ENCODE measurements at places on chromosomes 7 and 10.
A peak's percentile ranks its signal among the peaks of the same experiment; 100 is the strongest.

DNA sequence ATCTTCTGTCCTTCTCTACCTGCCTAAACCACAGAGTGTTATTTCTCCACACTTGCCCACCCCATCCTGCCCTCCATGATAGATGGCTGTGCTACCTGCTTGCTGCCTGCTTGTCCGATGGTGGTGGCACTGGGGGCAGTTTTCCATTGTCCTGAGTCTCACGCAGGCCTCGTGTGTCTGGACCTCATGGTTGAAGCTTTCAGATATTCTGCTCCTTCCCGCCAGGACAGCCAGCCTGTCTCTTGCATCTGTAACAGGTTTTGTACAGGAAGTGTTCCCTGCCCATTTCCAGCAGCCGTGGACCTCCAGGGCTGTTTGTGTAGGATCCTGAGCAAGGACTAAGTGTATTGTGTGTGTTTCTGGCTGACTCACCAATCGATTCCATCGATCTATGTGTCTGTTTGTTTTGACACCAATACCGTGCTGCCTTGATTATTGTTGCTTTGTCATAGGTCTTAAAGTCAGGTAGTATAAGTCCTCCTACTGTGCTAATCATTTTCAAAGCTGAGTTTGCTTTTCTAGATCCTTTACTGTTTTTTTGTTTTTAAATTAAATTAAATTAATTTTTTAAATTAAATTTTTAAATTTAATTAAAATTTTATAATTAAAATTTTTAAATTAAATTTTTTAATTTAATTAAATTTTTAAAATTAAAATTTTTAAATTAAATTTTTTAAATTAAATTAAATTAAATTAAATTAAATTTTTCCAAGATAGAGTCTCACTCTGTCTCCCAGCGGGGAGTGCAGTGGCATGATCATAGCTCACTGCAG, 8.5 kb downstream of the IL15RA start:
- DNase-seq, result no peak

DNA sequence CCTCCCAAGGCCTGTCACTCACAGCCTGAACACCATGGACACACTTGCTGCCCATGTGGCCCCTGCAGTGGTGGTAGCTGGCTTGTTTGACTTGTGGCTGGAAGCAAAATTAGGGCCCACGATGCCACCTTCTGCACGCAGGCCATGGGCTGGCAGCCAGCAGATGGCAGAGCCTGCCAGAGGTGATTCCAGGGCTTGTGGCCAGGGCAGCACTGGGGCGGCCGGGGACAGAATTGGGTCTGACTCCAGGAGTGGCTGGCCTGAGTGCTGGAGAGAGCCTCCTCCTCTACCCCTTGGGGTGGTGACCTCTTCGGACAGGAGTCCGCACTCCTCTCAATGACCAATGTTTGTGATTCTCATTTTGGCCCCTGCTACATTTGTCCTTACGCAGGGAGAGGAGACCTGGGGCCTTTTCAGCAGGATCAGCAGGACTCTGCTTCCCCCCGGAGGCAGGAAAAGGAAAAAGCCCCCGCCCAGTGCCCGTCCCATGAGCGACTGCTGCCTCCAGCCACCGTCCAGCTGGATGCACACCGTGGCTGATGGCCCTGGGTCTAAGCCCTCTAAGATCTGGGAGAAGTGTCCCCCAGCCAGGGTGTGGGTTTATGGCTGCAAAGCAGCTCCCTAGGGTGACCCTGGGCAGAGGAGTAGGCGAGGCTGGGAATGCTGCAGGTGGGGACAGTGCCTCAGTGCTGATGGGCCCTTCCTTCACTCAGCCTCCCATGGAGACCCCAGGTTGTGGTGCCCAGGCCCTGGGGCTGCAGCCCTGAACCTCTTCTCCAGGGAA, 26.5 kb downstream of the DNAJB12 start:
- DNase-seq, result peak; percentile 65

GRCh38 chr7:149005427-149006344, 22.6 kb downstream of the PDIA4 start:
- DNase-seq, result peak; percentile 90

- DNase-seq, result peak; percentile 60
These were observed 93.6 kb upstream of the COL1A2 start for GRCh38 chr7:94301024-94301586.

- no peak for DNase-seq
These were observed 309.5 kb downstream of the ATRNL1 start for GRCh38 chr10:115402699-115403098.

DNA sequence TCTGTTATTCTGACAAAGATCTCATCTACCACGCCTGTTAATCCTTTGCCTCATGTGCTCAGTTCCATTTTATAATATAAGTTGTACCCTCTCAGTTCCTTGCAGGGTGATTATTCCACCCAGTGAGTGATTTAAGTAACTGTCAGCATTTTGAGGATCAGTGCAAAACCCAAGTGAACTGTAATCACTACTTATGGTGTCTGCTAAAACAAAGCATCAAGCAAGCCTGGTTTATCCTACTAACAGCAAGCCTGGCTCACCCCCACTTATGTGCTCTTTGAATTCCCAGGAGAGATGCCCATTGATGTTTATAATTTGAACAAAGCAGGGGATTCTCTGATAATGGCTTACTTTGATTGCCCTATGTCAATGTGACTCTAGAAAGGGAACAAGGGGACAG, 186.8 kb upstream of the LRGUK start:
- DNase-seq, result no peak

GRCh38 chr7:84204655-84205054, 10.1 kb upstream of the SEMA3A start:
- DNase-seq, result no peak

DNA sequence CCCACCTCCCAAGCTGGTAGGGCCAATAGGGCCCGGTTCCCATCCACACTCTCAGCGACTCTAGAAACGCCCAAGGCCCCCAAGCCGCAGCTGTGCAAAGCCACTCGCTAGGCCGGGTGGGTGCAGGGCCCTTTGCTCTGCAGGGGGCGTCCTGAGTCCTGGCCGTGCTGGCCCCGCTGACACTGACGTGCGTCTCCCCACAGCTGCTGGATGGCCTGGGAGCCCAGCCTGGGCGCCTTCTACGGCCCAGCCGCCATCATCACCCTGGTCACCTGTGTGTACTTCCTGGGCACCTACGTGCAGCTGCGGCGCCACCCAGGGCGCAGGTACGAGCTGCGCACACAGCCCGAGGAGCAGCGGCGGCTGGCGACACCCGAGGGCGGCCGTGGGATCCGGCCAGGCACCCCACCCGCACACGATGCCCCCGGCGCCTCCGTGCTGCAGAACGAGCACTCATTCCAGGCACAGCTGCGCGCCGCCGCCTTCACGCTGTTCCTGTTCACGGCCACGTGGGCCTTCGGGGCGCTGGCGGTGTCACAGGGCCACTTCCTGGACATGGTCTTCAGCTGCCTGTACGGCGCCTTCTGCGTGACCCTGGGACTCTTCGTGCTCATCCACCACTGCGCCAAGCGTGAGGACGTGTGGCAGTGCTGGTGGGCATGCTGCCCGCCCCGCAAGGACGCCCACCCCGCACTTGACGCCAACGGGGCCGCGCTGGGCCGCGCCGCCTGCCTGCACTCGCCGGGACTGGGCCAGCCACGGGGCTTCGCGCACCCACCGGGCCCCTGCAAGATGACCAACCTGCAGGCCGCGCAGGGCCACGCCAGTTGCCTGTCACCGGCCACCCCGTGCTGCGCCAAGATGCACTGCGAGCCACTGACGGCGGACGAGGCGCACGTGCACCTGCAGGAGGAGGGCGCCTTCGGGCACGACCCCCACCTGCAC, 31.6 kb upstream of the KNDC1 start:
- DNase-seq, result no peak

GRCh38 chr7:82335927-82336326, 107.7 kb downstream of the CACNA2D1 start:
- peak; percentile 11 for DNase-seq

- DNase-seq, result no peak
These were observed 101.7 kb upstream of the YAE1 start for GRCh38 chr7:39464350-39465054.

DNA sequence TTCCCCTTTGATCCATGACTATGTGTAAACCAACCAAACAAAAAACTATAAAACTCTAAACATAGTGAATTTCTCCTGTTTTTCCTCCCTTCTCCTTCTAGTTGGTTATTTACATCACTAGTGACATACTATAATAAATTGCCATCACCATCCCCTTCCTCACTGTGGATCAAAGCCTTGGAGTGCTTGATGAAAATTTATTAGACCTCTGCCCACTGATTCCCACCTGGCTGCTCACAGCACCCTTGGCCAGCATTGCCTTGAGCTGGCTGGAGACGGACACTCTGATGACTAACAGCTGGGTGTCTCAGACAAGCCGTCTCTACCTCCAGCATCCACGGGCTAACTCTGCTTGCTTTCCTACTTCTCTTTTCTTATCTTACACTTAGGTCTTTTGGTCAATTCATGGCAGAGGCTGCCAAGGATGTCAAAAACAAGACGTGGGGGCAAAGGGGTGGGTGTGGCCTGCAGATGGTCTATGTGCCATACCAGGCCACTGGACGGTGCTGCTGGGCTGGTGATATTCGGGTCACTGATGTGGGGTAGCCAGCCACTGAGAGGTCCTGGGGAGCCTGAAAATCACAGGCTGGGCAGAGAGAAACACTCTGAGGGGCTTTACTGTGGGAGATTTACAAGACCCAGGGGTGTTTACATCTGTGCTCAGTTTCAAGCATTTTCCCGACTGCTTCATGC, 207.8 kb downstream of the TAX1BP1 start:
- DNase-seq, result no peak

Measured in HEK293T (cell line).